ENCODE measurements at places on chromosomes 7 and 10.

DNA sequence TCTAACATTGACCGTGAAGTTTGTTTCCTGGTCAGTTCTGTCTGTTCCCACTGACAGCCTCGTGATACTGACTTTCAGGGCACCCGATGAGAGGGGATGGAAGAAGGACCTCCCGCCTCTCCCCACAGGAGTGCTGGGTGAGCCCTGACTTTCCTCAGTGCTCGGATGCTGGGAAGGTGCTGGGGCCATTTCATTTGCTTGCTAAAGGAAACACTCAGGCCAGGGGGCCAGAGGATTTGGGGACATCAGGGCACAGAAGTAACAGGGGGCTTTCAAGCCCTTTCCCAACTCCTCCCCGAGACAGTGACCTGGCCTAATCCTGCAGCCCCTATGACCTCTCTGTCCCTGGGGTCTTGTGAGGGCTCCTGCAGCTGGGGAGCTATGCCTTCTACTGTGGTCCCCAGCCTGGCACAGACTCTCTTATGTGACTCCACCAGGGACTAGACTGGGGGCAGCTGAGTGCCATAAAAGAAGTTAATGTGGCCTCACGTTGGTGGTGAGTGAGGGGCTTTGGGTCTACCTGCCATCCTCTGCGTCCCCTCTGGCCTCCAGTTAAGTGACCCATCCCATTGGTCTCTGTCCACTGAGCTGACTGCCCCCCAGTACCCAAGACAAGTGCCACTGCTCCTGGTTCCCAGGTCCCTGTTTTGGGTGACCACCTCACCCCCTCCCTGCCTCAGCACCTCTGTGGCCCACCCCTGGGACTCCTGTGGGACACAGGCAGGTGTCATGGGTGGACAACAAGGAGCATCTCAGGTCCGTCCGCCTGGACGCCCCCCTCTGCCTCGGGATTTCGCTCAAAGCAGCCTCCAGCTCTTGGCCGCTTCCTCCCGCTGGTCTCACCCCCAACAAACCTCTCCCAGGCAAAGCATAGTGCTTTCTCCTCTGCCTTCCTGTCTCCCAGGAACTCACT is 33.4 kb upstream of the HSPA12A start:
- DNase-seq: no peak

GRCh38 chr7:110676785-110677184 is 414.1 kb upstream of the LRRN3 start:
- DNase-seq: no peak

DNA sequence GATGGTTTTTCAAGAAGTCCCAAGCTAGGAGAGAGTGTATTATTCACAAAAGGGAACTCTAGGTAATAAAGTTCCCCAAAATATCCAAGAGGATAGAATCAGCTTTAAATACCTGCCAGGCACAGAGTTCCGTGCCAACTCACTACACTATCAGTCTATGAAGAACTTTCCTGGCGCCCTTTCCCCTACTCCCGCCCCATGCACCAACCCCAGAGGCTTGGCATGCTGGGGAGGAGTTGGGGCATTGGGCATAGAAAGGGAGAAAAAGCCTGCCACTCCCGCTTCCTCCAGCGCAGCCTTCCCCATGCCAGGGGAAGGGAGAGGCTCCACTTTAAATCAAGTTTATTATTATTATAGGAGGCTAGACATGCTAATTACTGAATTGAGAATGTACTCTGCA is 54.9 kb downstream of the ZNF800 start:
- DNase-seq: no peak

DNA sequence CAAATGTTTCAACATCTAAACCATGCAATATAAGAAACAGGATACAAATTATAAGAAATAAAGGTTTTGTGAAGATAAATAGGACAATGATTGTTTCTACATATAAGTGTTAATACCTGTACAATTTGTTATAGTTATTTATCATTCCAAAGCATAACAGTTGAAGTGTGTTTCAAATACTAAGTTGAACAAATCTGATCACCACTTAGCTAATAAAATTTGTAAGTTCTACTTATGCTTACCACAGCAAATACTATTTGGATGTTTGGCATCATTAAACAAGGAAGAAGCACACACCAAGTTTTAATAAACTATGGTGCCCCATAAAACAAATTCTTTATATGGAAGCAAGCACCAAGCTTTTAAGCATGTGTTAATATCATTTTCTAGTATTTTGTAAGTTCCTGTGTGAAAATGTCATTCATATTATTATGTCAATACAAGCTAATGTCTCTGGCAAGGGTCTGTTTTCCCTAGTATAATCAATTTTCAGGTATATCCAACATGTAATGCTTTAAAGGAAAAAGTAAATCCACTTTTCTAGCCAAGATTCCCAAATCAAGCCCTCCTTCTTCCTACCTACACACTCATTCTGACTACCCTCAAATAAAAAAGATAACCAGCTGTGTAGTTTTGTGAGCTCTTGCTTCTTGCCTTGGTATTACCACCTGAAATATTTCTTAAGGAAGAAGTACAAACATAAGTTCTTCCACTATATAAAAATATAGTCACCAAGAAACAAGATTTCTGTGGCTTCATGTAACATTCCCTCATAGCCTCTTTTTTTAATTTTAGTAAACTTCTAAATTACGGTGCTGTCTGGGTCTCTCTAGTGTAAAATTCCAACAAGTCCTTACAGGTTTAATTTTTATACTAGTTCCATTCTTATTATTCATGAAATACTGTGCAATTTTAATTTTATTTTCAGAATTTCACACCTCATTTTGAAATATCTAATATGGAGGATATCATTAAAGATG is 9.2 kb downstream of the SKAP2 start:
- no peak for DNase-seq

DNA sequence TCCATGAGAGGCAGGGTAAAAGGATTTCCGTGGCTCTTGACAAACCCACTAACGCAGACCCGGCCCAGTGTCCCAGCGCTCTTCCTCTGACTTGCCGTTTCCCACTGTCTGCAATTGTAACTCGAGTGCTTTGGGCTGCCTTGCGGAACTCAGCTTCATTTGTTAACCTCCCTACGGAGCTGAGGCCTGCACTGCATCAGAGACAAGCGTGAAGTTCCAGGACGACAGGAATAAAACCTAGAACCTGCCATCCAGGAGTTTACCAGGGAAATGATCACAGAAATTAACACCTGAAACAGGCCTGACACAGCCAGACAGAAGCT is 76.2 kb downstream of the SFMBT2 start:
- DNase-seq: no peak

GRCh38 chr7:80027611-80028173 is 106.9 kb upstream of the GNAI1 start:
- no peak for DNase-seq

GRCh38 chr10:45422207-45422865 is 48.3 kb downstream of the ALOX5 start:
- no peak for DNase-seq

DNA sequence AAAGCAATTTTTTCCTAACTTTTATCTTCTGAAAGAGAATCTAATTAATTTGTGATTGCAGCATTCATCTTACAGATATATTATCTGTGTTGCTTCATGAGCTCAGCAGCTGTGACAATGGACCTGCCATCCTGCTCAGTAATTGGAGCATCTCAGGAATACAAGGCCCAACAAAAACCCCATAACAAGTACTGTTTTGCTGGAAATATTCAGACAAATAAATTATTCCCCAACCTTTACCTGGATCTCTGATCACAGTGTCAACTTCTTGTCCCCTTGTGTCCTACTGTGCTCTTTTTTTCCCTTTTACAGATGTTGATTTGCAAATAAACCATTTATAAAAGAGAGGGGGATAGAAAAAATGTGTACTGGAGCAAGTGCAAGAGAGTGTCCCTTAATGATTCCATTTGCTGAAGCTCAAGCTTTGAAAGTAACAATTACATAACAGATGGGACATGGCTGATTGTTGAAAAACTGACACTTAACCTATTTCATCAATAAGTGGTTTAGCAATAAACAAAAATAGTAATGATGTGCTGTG is 1063.4 kb upstream of the GHITM start:
- DNase-seq: no peak

GRCh38 chr10:128220021-128220420 is 93.8 kb upstream of the MKI67 start:
- DNase-seq: no peak

GRCh38 chr10:88903715-88904114 is 23.7 kb downstream of the STAMBPL1 start:
- DNase-seq: no peak

- no peak for DNase-seq
Observed at GRCh38 chr10:32386623-32387260, 39.8 kb upstream of the EPC1 start.

DNA sequence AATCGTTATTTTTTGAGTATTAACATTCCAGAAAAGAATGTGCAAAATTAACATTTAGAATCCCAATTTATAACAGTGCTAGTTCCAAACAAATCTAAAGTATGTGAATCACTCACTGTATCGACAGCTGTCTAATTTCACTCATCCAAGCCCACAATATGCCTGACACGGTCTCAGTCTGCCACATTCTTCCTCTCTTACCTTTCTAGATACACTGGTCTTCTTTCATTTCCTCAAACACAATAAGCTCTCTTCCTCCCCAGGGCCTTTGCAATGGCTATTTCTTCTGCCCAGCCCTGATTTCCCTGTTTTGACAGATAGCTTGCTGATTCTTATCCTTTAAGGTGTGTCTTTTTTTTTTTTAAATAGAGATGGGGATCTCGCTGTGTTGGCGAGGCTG is 48.8 kb downstream of the UBE2H start:
- DNase-seq: no peak

DNA sequence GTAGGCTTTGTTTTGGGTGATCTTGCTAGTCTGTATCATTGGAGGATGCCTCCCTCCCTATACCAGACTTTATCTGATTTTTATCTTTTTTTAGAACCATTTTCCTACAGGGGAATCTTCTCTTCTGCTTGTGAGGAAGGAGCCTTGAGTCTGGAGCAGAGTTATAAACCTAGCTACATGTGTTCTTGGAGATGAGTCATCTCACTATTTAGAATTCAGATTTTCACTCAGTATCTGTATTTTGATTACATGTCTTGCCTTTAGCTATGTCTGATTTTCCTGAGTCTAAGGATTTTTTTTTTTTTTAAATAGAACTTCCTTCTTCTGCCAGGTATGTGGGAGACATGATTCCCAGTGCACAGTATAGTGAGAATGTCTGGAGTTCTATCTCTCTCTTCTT is 211.6 kb upstream of the MBL2 start:
- DNase-seq: no peak

- no peak for DNase-seq
Observed at GRCh38 chr10:47264797-47265281, 35.2 kb upstream of the GDF10 start.

- DNase-seq: no peak
Observed at GRCh38 chr7:29853789-29854188, 47.5 kb downstream of the WIPF3 start.

DNA sequence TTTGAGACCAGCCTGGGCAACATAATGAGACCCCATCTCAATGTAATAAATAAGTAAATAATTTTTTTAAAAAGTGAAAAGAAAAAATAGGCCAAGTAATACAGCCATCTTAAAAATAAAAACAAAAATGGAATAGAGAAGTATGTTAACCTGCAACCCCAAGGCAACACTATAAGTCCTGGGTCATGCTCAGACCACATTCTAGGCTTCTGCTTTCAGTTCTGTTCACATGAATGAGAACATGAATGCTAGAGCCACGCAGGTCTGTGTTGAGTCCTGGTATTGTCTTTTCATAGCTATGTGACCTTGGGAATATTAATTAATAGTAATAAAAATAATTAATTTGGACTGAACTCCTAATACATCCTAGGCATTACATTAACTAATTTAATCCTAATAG is 284.0 kb downstream of the AUTS2 start:
- no peak for DNase-seq

DNA sequence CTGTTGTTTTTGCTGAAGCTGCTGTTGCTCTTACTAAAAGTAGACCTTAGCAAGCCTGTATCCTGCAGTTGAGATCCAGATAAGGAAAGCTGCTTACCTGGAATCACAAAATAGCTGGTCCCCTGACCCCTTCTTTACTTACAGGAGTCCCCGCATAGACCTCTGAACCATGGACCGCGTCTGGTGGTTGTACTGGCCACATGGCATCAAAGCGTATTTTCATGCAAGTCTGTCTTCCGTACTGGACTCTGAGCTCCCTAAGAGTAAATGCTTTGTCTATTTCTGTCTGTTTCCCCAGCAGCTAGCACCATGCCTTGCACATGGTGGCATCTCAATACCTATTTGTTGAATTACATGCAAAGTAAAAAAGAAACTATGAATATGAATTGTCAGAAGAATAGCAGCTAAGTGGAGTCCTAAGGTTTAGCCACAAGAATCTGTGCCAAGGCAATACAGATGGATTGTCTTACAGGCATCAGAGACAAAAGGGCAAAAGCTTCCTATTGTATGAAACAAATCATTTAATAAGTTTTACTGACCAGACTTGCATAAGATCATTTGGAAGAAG is 159.2 kb downstream of the PAXIP1 start:
- no peak for DNase-seq

- no peak for DNase-seq
Observed at GRCh38 chr7:108603656-108604306, 34.1 kb downstream of the DNAJB9 start.

DNA sequence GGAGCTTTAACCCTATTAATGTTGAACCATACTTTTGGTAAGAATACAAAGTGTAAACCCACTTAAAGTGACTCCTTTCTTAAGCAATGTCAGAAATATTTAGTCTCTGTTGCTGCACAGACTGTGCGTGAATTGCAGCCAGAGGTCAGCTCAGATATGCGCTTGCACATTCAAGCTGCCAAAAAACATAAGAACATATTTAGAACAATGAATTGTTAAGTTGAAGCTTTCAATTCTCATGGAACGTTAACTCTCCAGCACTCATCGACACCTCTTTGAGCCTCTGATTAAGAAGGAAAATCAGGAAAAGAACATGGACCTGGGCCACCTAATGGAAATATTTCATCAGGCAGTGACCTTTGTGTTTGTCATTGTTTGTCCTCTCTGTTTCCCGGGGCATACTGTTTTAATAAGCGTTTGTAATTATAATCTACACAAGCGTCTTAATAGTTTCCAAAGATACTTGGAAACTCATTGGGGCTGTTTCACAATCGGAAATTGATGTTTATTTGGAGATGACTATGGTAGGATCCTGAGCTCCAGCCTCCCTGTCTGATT is 193.0 kb upstream of the CELF2 start:
- DNase-seq: peak; percentile 83

DNA sequence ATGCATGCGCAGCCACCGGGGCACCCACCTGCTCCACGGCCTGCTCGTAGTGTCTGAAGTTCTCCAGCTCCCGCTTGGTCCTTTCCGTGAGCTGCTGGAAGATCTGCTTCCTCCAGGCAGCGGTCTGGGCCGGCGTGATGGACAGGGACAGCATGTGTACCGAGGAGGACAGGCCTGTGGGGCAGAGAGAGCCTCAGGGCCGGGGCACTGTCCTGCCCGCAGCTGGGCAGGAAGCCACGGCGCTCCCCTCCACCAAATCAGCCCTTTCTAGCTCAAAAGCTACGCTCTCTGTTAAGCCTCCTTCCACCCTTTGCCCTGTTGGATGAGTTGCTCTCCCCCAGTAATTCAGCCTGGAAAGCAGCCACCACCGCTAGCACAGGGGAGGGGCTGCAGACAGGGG is 19.2 kb downstream of the TECPR1 start:
- DNase-seq: no peak

- DNase-seq: no peak
Observed at GRCh38 chr10:120266022-120266421, 191.0 kb upstream of the PLPP4 start.

- DNase-seq: no peak
Observed at GRCh38 chr7:45089341-45089891, 647 bp upstream of the NACAD start.

Measured in AG09309 (cell line).